ENCODE measurements at places on chromosomes 5 and 9.

- no peak for DNase-seq
Observed at GRCh38 chr9:112711050-112711689, 6.7 kb downstream of the INIP start.

- DNase-seq: no peak
Observed at GRCh38 chr9:105305856-105306255, 61.4 kb downstream of the SLC44A1 start.

- DNase-seq: no peak
Observed at GRCh38 chr5:149337736-149338135, 7.6 kb upstream of the GRPEL2 start.

GRCh38 chr5:39461007-39461682 is 36.4 kb upstream of the DAB2 start:
- no peak for DNase-seq

DNA sequence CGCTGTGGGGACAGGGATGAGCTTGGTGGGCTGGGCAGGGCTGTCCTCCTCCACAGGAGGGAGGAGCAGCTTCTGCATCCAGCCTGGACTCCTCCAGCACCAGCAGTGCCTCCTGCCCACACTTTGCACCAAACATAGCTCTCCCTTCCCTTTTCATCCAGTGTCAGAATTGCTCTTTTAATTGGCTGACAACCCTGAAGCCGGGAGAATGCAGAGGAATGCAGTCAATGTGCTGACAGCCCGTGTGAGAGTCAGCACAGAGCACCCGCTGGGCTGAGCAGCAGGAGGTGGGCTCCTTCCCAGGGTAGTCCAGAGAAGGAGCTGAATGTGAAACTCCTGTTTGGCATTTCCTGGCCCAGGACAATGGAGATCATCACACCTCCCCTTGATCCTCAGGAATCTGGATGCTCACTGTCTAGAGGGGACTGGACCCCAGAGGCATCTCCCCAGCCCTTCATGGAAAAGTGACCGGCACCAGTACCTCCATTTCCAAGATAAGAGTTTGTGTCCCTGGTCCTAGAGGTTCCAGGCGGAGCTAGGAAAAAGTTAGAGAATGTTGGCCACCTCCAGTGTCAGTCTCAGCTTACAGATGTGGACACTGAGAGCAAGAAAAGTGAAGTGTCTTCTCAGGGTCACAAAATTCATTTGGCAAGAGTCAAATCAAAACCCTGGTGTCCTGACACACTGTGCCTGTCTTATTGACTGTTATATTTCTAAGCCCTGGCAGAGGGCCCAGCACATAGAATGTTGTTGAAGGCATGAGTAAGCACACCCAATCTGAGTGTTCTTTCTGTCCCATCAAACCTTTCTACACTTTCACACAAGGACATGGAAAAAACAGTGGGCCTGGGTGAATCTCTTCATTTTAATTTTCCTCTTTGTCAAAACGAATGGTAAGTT is 202.1 kb downstream of the SNX18 start:
- no peak for DNase-seq

DNA sequence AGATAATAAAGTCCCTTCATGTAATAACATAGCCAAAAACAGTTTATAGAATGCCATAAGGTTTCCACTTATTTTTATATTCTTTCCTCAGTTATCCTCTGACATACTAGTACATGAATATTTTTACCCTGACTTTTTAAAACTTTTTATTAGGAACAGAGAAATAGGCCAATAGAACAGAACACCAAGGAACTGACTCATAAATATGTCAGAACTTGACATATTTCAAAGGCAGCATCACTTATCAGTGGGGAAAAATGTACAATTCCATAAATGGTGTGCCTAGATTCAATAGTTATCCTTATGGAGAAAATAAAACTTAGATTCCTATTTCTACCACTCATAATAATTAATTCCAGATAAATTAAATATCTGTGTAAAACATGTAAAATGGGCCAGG is 9.4 kb downstream of the STARD4 start:
- DNase-seq: no peak

DNA sequence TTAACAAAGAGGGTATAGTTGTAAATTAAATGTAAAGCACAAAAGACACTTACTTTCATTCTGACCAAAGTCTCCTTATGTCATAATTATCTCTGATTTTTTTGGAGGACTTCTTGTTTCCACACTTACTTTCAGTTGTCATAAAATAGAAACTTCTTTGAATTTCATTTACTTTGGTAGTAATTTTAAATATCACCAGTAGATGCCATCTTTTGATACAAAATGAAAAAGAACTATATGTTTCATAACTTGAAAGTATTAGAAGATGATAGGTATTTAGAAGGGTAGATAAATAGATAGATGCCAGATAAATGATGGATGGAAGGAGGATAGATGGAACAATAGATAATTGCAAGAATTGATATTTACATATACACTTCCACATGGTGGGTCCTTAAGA is 1865.3 kb upstream of the CDH9 start:
- no peak for DNase-seq

DNA sequence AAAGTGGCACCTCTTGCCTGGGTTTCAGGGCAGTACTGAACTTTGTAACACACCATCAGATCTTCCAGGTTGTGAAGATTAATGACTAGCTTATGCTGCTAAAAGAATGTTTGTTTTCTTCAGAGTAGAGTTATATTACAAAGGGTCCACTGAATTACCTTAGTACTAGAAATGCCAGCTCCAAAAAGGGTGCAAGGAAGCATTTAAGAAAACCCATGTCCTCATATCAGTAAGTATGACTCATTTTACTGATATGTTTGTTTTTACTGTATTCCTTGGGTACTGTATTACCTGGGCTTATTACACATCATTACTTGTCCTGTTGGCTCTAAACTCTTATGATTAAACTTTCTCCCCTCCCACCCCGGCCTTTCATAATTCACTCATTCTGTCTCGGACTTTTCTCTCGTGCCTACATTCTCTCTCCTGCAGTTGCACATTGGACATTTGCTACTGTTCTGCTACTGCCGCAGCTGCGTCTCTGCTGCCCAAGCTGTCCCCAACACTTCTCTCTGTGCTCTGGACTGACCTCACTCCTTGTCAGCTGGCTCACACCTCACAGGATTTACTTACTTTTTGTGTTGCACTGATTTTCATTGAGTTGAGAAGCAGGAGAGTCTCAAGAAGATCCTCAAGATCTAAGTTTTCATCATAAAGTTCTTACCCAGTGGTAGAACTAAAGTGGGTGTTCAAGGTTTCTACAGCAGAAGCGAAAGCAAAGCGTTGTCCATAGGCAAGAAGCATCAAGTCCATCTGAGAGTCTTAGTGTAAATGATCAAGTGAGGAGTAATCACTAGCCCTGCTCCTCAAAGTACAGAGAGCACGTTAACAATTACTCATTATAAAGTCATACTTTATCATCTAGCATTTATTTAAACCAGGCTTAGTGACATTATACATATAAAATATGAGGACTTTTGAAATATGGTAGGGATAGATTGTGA is 53.2 kb upstream of the C9orf72 start:
- DNase-seq: no peak

- no peak for DNase-seq
Observed at GRCh38 chr5:10227379-10227778, 22.3 kb downstream of the ATPSCKMT start.

- DNase-seq: no peak
Observed at GRCh38 chr9:89539374-89539773, 41.5 kb upstream of the SEMA4D start.

- no peak for DNase-seq
Observed at GRCh38 chr5:54205453-54205852, 104.9 kb downstream of the ARL15 start.

DNA sequence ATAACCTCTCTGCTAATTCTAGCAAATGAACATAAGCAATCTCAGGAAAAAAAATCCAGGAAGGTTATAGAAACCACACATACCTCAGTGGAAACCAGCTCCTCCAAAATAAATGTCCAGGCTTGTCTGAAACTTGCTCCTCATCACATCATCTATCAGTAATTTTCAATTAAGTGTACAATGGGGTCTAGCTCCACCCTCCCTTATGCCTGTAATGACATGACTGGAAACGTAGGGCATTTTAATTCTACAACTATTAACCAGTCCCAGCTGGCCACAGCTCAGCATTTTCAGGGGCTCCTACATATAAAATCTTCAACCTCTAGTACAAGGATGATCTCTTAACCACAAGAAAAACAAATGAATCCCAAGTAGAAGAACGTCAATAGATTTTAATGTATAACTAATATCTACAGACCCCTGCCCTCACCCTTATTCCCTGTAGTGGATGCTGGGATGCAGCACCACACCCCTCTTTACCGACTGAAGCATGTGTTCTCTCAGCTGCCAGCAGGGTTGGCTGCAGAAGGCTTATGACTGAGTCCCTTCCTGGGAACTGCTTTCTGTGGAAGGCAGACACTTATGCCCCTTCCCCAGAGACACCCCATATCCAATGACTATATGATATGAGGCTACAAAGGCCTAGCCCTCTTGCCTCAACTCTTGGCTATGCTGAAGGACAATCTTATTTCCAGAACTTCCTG is 6.8 kb downstream of the TSSK1B start:
- DNase-seq: no peak

- DNase-seq: no peak
Observed at GRCh38 chr5:39906146-39906545, 481.4 kb upstream of the DAB2 start.

GRCh38 chr9:5643005-5643624 is 14.2 kb downstream of the RIC1 start:
- DNase-seq: no peak

DNA sequence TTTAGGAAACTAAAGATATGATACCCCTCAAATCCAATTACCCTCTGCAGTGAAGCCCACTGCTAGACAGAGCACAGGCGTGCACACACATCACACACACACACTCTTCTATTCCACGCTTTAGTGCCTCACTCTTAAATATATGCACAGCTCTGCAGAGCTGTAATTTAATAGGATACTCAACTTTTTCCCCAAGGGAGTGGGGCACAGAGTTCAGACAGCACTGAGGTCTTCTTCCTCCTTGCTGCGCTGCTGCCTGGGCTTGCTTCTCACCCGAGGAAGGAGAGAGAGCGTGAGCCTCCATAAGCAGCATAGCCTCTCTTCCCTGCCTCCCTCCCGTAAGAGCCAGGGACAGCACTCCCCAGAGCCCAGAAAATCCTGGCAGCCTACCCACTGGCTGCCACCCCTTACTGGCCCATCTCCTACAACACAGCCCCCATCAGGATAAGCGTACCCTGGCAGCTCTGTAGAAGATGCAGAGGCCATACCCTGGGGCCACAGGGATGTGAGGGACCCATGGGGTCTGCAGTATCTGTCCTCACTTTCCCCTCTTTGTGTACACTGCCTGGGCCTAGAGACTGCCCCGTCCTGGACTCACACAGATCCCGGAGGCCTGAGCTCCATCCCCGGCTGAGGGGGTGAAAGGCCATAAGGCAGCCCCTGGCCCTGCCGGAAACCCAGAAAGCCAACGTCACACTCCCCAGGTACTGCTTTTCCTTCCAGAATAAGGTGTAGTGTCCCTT is 102.1 kb downstream of the C5orf15 start:
- DNase-seq: no peak

DNA sequence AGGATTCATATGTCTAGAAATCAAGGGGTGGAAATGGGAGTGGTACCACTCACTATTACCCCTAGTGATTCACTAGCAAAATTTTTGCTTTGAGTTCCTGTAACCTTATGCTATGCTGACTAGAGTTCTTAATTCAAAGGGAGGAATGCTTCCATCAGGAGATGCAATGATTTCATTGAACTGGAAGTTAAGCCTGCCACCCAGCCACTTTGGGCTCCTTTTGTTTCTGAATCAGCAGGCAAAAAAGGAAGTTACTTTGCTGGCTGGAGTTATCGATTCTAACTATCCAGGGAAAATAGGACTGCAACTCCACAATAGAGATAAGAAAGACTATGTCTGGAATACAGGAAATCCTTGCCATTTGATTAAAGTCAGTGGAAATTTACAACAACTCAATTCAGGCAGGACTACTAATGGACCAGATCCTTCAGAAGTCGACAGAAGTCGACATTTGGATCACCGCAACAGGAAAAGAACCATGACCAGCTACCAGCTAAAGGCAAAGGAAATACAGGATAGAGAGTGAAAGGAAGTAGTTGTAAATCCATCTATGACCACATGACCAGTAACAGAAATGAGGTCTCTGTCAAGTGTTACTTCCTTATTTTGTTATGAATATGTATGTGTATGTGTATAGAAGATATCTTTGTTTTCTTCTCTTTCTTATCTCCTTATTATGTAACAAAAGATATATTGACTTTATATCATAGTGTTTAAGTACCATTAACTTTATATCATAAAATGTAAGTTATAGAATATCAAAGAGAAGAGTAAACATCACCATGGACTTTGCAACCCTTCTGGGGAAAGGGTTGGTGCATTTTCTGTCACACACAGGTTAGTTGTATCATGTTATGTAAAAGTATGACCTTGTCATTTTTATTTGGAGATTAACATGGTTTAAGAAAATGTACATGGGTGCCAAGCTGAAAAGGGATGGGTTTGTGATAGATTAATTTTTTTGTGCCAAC is 198.7 kb upstream of the HAPLN1 start:
- no peak for DNase-seq

DNA sequence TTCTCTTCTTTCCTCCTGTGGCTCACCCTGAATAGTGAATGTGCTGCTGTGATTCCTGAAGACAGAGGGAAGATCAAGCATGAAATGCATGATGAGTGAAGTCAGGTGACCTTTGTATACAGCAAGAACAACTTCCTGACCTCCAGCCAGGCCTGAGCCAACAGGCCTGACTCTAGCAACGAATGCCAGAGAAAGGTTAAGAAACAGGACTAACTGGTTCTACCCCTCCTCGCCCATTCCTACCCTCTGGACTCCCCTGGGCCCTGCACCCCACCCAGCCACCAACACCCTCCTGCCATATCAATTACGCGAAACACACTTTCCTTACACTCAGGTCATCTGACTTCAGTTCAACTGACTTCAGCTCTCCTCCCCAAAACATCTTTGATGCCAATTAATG is 4.9 kb downstream of the SUSD1 start:
- no peak for DNase-seq

GRCh38 chr9:96299823-96300222 is 2.2 kb downstream of the HSD17B3 start:
- DNase-seq: no peak

- DNase-seq: no peak
Observed at GRCh38 chr5:60277941-60278340, 384.4 kb upstream of the PDE4D start.

DNA sequence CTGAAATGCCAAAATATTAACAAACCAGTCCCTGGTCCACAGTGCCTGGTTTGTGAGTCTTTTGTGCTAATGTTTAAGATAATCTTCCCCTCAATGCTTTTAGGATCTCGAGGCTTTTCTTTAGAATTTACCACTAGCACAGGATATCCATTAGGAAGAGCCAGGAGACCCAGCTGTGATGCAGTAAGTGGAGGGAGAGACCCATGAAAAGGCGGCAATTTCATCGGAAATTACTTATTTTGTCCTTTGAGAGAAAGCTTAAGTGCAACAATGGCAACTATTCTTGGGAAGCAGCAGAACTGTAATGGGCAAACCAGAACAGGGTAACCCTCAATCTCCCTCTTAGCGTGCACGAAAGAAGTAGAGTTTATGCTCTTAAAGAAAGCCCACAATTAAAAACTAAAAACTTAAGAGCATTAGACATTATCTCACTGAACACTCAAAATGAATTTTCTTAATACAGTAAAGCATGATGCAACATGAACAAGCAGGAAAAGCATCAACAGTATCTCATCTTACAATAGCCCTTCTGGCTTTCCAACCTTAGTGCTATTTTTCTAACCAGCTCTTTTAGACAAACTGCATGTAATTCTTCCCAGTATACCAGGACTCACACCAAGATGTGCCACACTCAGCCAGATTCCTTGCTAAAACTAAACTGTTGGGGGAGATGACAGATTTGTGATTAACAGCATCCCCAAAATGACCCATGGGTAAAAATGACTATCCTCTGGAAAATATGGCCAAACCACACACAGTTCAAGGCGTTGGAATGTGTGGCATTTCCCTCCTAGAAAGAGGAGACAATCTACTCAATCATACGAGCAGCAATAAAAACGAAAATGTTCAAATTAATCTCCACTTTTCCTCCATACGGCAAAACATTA is 36.4 kb downstream of the PWWP2A start:
- no peak for DNase-seq

Measured in activated CD4-positive, alpha-beta T cell treated with anti-CD3 and anti-CD28 coated beads for 4 hours (primary cell).